ENCODE measurements at places on chromosomes 16 and 17. TPM values are rescaled to one million over a fixed set of nuclear protein-coding genes. Genes with fewer than 3 reads are reported as not detected.
A peak's percentile ranks its signal among the peaks of the same experiment; 100 is the strongest.

DNA sequence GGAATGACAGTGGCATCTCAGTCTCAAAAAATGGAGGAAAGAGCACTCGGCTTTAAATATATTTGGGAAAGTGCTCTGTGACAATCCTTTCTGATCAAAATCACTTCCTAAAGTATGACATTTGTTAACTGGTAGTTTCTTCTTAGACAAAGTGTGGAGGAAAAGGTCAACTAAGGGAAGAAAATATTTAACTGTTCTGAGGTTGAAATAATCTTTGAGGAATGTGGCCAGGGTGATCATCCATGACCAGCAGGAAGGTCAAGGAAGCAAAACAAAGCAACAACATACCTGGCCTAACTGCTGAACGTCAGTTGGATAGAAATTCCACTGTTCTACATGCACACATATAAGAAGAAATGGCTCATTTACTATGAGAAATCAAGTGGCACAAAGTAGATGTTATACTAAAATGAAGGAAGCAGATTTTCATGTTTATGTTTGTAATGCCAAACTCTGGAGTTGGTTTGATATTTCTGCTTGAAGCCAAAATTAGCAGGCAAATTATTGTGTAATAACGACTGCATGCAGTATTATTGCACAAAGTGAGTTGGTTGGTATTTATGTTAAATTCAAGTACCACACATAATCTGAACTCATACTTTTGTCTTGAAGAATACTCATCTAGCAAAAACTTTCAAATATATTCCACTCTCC lies 87.3 kb upstream of the CORO6 start:
- DNase-seq: no peak

DNA sequence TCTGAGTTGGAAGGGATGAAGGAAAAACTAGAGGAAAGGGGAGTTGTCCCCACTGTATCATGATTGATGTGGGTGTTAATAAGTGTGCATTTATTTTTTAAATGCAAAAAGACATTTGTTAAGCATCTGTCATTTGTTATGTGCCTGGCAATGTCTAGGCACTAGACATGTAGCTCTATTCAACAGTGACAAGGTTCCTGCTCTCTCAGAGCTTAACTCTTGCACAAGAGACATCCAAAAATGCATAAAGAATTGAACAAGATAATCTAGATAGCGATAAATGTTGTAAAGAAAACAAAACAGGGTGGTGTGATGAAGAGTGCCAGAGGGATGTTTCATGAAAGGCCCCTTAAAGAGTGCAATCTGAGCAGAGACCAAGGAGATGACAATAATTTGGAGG lies 148.9 kb downstream of the TOX3 start:
- DNase-seq: no peak

STX1B gene
- 2.8 TPM for total RNA-seq

GRCh38 chr16:79826732-79827475 lies 226.4 kb upstream of the MAF start:
- no peak for DNase-seq

GRCh38 chr16:68235108-68235886 lies 630 bp downstream of the ESRP2 start:
- DNase-seq: peak; percentile 71

OR1F1 gene
- total RNA-seq: not detected

DNA sequence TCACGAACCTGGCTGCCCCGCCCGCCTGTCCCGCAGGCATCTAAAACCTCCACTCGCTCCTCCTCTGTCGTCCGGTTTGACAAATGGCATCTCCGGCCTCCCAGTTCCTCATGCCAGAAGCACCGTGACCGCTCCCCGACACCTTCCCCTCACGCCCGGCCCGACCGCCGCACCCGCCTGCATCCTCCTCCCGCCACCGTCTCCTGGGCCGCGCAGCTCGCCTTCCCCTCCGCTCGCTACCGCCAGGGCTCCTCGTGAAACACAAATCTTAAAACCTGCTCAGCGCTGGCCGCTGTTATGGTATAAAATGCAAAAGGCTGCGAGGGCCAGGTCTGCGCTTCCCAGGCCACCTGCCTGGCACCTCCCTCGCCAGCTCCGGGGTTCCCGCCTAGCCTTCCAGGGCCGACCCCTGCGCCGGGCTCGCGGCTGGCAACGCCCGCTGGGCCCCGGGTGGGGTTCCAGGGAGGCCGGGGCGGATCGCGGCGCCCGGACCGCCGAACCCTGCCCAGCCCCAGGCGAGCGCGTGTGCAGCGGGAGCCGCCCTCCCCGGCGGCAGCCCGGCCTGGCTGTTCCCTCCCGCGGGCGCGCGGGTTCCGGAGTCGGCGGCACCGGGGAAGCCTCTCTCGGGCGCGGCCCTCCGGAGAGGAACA lies 488 bp downstream of the SPSB3 start:
- no peak for DNase-seq

DNA sequence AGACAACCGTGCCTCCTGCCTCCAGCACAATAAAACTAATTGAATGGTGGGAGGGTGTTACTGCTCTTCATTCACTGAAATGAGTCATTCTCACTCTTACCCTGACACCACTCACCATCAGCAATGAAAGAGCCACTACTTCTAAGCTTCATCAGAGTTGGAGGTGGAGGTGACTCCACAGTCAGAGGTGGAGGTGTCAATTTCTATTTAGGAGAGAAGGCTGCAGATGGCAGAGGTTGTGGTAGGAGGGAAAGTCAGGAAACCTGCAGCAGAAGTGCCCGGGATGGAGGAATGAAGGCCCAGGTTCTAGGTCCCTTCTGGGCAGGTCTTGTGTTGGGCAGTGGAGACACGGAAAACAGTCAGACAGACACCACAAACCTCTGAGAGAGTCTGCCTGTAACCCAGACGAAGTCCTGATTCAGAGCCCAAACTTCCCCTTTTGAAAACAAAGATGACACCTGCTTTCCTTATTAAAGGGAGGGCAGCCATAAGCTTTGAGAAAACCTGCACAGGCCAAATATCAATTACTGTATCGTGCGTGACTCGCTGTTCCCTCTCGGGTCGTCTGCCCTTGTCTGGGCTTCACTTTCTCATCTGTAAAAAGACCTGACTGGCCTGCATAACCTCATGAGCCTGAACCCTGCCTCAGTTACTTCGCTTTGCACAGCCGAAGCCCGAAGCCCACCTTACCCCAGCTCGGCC lies 668 bp downstream of the ATPAF2 start:
- no peak for DNase-seq

CYB5D1 gene
- total RNA-seq: 17.0 TPM

DNA sequence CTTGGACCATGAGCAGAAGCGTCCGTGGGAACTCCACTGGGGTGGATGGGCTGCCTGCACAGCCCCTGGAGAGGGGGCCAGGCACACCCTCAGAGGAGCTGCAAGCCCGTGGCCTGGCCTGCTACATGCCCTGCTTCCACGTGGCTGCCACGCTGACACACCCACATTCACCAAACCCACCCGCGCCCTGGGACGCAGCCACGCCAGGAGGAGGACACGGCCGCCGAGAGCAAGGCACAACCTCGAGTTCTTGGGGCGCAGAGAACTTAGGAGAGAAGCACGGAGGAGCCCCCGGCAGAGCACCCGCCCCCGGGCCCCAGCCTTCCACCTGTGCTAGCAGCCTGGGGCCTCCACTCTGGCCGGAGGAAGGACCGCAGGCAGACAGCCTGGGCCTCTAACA lies 18.8 kb downstream of the CASKIN1 start:
- DNase-seq: no peak

- no peak for DNase-seq
These were observed 78.5 kb downstream of the KLHDC4 start for GRCh38 chr16:87687126-87687910.

- no peak for DNase-seq
These were observed 606.2 kb downstream of the WWOX start for GRCh38 chr16:78705694-78706093.
